ENCODE measurements at places on chromosomes 16 and 17. TPM values are rescaled to one million over a fixed set of nuclear protein-coding genes. Genes with fewer than 3 reads are reported as not detected.

- DNase-seq: no peak
These were observed 45.7 kb downstream of the B9D1 start for GRCh38 chr17:19316761-19317358.

DNA sequence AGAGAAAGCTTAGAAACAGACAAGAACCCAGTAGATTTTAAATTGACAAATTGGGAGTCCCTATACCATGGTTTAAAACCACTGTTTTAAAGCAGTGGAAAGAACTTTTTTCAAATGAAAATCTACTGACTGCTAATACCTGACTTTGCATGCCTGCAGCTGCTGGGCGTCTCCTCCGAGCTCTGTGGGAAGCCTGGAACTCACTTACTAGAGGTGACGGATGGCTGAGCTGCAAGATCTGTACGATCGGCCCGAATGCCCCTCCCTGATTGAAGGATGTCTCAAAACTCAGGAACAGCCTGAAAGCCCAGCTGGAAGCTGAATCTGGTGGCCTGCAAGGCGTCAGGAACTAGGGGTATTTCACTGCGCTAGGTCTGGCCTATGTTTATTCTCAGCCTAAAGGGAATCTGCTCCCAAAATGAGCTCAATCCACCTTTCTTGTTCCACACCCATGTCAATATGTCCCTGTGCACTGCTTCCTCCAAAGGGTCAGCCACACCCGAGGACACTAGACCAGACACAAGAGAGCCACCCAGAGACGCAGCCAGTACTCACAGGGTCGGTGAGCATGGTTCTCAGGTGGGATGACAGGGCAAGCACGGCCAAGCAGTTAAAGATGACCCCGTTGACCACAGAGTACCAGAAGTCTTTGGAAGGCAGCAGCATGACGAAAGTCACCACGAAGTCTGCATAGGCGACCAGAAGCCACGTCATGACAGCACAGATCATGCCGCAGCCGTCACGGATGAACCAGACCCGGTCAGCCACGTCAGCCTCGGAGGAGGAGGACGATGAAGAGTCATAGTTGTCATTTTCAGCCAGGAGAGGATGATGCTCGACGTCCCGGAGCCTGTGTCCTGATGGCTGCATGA, 21.4 kb downstream of the ZDHHC7 start:
- no peak for DNase-seq

DNA sequence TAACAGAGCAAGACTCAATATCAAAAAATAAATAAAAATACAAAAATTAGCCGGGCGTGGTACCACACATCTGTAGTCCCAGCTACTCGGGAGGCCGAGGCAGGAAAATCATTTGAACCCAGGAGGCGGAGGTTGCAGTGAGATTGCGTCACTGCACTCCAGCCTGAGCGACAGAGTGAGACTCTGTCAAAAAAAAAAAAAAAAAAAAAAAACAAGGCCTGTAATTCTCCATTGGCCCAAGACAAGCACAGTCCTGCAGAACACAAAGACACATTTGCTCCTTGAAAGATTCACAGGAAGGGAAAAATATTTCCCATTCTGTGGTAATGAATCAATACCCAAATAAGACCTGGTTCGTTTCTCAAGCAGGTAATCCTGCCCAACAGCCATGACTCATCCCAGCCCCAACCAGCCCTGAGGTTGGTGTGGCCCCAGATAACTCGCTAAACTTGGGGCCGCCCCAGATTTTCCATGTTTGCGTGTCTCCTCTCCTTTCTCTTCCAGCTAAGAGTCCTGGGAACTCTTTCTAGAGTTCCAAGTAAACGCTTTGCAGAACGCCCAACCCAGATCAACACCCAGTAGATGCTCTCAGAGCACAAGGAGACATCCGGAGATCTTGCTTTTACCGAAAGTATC, 40.3 kb upstream of the SNN start:
- no peak for DNase-seq

DNA sequence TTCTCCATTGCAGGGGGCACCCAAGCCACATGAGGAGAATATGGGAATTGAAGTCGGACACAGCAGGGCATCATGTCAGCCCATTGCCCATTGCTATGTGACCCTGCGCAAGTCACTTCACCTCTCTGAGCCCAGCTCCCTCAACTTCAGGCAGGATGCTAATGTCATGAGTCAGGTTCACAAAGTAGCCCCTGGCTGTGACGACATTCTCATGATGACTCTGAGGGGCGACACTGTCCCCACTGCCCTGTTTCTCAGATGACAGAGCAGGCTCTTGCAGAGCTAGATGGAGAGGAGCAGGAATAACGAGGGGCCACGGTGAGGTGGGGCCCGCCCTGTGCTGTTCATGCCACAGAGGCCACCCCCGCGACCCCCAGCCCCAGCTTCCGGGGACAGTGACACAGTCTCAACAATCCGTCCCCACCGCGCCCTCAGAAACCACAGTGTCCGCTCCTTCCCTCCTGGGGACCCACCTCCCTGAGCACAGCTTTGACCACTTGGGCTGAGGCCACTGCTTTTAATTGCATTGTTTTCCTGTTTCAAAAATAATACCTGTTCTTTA, 13.2 kb upstream of the ZNF469 start:
- DNase-seq: no peak

DNA sequence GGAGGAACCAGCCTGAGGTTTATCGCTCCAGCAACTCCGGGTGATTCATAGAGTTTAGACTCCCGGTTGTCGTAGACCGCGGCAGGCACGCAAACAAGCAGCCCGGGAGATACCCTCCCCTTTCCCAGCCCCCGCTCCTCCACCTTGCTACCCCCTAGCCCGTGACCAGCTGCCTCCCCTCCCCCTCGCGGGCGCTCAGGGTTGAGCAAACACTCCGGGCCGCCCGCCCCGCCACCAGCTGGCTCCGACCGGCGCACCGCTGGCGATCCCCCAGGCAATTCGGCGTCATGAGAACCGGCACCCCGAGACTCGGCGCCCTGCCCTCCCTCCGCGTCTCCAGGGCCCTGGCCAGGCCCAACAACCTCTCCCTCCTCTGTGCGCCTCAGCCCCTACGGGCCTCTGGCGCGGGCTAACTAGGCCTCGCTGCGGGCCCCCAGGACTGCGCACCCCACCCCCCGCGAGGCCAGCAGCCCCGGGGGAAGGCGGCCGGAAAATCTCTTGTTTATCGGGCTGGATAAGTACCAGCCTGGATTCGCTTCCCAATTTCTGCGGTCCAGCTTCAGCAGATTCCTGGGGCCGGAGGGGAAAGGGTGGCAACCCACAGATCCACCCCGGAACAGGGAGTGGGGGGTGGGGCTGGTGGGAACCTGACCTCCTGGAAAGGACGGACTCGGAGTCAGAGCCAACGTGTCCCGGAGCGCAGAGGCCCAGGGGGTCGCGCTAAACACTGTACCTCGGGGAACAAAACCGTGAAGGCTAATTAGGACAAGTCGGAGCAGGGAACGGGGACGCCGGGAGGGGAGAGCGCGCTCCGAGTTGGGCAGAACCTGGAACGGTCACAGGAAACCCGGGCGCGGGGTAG, 951 bp upstream of the GPRC5C start:
- DNase-seq: no peak

- no peak for DNase-seq
These were observed 1.2 kb upstream of the FGF11 start for GRCh38 chr17:7437950-7438614.

- DNase-seq: no peak
These were observed 19.9 kb upstream of the SEC14L1 start for GRCh38 chr17:77120868-77121267.

DNA sequence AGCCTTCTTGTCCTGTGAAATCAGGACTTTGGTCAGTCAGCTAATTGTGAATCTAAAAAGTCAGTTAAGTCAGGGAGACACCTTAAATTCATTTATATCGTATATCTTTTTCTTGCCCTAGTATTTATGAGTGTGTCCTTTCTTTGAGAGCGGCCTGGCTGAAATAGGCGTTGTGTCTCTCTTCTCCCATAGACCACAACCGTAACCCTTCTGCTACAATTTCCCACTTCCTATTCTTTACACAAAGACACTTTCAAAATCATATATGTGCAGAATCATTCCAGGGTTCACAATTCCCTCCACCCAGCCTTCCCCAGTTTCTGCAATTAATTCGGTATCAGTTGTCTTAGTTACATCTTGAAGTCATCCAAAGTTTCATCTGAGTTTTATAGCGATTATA, 14.0 kb upstream of the COTL1 start:
- no peak for DNase-seq

DNA sequence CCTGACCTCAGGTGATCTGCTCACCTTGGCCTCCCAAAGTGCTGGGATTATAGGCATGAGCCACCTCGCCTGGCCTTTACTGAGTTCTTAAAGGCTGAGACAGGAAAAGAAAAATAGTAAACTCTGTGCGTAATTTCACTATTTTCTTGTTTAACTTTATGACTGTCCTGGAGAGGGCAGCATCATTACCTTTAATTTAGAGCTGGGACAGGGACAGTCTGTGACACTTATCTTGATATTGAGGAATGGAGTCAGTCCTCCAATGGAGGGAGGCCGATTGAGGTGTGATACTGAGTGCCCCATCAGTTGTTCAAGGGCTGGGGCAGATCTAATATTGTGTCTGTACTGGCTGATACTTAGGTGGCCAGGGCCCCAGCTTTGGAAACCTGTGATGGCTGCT, 21.5 kb upstream of the SPN start:
- no peak for DNase-seq

DNA sequence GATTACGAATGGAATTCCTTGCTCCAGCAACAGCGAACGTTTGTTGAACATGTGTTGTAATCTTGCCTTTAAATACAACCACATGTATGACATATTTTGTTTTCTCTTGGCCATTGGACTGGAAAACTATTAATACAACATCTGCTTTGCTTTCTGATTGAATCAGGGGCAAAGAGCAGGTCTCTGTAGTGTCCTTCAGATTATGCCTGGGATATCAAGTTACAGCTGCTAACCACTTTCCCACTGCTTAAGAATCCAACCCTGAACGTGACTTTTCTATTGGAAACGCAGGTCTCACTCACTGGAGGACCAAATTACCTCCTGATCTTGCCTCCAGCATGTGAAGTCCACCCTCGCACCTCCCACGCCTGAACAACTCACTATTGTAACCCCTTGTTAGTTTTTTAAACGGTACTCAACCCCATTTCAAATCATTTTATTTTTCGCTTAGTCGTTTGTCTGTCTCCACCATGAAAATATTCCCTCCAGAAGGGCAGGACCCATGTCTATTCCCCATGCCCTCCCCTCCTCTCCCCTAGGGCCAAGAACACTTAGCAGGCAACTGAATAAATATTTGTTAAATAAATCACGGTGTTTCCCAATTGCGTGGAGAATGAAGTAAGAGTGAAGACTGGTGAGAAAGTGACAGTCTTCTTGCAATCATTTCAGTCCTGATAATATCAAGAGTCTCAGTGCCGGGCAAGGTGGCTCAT, 57.4 kb upstream of the MRTFB start:
- peak; percentile 86 for DNase-seq

DNA sequence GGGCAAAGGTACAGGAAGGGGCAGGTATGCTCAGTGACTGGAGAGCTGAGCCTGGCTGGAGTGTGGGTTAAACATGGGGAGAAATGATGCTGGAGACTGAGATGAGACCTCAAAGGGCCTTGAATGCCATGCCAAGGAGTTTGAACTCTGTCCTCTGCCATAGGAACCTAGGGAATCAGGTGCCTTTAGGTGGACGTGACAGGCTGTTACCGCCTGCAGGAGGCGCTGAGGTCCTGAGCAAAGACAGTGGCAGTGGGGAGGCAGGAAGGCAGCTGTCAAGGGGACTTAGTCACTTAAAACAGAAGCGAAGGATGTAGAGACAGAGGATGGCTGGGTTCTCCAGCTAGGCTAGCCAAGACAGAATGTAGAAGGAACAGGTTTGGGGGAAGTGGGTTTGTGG, 9.1 kb downstream of the PSMB3 start:
- DNase-seq: no peak

DNA sequence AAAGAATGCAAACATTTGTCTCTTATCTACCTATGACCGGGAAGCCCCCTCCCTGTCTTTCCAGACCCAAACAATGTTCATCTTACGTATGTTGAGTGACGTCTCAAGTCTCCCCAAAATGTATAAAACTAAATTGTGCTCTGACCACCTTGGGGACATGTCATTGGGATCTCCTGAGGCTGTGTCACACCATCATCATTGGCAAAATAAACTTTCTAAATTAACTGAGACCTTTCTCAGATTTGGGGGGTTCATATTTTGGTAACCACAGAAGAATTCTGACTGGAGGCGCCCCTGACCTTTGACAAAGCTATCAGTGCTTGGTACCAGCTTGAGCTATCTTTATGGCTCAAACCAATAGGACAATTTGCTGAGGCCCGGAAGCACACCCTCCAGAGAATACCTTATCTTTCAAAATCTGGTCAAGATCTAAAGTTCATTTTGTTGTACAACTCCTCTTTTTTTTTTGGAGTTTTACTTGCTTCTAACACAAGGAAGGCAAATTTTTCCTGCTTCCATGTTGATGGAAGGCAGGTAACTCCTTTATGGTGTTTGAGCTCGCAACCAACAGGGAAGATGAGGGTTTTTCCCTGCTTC, 2.5 kb upstream of the LDHD start:
- no peak for DNase-seq

The UNC45B gene
- not detected for polyA plus RNA-seq

The TMEM235 gene
- not detected for polyA plus RNA-seq

The MFSD6L gene
- polyA plus RNA-seq: not detected

The ZNF597 gene
- polyA plus RNA-seq: 1.6 TPM

The AGRP gene
- not detected for polyA plus RNA-seq
